ENCODE measurements at places on chromosomes 16 and 17.

DNA sequence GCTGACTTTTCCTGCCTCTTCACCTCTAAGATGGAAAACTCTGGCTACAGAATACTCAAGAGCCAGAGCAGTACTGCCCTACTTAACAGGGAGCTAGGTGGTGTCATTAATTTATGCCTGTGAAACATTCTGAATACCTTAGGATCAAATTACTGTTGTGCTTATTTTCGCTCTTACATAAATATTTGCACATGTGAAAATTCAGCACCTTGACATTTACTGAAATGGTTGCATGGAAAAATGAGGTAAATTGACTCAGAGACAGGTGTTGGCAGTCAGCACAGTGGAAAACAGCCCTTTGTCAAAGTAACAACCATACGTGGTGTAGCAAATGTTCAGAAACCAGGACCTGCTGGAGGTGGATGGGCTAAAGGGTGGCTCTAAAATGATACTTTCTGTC lies 193.6 kb downstream of the CDH8 start:
- no peak for DNase-seq

DNA sequence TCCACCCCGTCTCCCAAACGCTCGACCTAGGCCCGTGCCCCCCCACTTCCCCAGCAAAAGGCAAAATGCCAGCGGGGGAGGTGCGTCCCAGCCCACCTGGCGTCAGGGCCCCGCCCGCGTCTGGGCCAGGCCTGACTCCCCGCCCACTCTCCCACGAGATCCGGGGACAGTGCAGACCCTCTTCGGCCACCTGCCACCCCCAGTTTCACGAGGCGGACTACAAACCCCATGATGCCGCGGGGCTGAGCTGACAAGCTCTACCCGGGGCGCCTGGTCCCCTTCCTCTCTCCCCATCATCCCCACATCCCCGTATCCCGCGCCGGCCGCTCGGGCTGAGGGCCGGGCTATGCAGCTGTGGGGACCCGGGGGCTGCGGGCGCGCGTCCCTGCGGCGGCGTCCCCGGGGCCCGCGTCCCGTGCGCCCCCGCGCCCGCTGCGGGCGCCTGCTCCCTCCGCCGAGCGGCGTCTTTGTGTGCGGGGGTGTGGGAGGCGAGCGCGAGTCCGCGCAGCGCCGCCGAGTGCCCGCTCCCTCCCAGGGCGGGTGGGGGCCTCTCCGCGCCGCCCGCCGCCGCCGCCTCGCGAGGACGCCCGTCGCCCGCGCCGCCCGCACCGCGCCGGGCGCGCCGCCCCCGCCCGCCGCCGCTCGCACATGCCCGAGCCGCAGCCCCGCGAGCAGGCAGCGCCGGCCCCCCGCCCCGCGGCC lies at the start of gene ANKRD13B:
ANKRD13B (plus strand) TSS at position 283 of the 702 bp plus-strand sequence. CDS start 490 bp downstream, outside the sequence.
- no peak for DNase-seq

GRCh38 chr17:62714016-62714777 lies 86.7 kb downstream of the MRC2 start:
- DNase-seq: no peak

DNA sequence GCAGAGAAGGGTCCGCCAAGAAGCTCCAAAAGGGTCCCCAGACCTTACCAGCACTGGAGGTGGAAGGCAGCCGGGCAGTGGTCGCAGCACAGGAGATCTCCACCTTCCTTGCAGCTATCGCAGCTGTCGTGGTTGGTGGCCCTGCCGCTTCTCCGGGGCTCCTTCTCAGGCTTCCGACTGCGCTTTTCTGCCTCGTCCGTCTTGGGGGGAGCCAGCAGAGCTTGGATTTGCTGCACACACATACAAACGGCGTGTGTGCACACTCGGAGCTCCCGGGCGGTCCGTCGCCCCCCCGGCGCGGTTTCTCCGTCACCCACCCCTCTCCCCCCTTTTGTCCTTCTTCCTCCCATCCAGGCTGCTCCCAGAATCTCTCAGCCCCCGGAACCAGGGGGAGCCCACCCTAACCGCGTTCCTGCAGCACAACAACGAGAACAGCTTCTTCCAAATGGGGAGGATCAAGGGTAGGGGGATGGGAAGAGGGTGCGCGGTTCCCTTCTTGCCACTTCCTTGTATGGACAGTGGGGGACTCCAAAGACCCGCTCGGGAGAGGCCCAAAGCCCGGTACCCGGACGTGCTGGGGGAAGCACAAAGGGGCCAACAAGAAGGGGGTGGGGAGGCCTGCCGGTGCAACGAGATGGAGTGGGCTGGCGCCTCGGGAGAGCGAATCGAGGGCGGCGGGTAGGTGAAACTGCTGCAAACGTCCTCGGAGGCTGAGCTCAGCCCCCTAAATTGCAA lies 1.1 kb downstream of the PHF12 start:
- DNase-seq: peak; percentile 53

DNA sequence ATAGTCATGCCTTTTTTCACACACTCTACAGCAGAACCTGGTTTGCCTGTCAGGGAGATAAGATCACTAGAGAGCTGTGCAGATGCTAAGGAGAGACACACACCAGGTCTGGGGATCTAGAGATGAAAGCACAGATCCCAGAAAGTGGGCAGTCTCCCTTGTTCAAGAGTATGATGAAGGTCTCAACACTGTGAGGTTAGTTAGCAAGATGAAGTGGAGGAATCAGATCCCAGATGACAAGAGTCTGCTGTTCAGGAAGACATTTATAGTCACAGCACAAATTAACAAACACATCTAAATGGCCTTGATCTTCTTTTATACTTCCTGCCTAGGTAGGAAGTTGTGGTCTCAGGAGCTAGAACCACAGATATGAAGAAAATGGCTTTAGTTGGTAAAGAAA lies 23.4 kb upstream of the SKAP1 start:
- peak; percentile 70 for DNase-seq

GRCh38 chr16:19672378-19672777 lies 45.6 kb downstream of the KNOP1 start:
- no peak for DNase-seq

GRCh38 chr17:17269926-17270773 lies 10.9 kb downstream of the COPS3 start:
- DNase-seq: no peak

DNA sequence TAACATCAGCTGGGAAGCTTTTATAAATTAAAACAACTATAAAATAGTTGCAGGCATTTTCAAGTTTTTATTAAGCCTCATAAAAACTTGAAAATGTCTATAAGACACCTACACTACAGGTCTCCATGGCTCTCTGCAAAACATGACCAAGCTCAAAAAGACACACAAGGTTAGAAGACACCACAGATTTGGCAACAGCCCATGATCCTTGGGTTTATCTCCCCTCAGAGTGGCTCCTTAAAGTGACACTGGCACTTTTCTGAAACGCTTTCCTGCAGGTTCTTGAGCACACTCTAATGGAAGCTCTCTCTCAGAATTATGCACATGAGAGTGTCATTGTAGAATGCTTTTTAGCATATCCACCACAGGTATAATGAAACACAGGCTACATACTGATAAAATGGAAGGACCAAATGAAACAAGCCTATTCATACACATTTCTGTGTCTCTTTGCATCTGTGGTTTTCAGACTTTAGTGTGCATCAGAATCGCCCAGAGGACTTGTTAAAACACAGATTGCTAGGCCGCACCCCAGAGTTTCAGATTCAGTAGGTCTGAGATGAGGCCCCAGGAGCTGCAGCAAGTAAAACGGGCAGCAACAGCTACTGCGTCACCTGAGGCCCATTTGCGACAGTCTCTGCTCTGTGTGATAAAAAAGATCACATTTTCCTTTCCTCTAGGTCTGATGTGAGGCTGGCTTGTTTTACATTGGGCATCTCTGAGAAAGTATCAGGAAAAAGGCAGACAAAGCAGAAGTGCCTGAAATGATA lies 75.0 kb upstream of the WSB1 start:
- DNase-seq: no peak

- DNase-seq: no peak
These were observed 20.4 kb downstream of the HDAC5 start for GRCh38 chr17:44102849-44103622.

DNA sequence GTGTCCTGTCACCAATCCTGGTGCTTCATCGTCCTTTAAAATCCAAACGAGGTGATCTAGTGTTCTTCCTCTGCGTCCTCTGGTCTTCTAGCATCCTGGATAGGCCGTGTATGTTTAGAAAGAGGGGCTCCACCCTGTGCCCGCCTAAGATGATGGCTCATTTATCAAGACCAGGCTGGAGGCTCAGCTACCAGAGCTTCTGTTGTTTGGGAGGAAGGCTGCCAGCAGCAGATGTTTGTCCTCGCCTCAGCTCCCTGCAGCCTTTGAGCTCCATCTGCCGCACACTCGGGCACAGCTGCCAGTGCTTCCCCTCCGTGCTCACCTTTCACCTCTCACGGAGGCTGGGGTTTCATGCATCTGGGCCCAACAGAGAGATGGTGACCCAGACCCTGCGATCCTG lies 954.7 kb upstream of the RBFOX1 start:
- no peak for DNase-seq

- no peak for DNase-seq
These were observed 2172.0 kb downstream of the TP53TG3F start for GRCh38 chr16:35631261-35631945.

GRCh38 chr17:59257101-59257500 lies 36.8 kb downstream of the GDPD1 start:
- no peak for DNase-seq
